ENCODE measurements at places on chromosomes 4 and X.

DNA sequence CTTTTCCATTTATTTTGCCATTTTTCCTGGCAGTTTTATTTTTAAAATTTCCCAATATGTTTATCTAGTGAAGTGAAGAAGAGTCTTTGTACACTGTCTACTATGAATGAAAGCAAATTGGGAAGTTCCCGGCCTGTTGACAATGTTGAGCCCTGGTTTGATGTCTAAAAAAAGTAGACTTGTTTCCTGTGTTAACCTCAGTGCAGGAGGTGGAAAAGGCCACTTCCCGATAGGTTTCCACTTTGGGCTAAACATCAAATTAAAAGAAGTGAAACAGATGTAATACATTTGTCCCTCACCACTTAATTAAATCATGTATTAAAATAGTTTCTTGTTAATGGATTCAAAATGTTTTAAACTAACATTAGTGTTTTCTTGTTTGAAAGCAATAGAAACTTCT is 30.0 kb downstream of the BBS12 start:
- DNase-seq, result no peak

DNA sequence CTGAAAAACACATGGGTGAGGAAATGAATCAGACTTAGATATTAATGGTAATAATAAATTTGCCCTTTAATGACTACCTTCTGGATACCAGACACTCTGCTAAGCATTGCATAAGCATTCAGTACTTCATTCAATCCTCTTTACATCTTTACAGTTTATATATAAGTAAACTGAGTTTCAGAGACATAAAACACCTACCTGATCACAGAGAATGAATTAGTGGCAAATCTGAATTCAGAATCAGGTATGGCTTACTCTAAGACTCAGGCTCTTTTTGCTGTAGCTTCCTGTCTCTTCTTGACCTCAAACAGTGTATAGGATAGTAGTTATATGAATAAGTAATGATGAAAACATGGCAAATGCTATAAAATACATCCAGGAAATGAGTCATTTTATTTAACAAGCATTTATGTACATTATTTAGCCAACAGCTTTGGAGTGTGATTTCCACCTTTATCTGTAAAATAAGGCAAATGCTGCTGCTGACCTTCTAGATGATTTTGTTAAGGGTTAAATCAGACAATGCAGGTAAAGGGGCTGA is 83.9 kb downstream of the VEGFC start:
- no peak for DNase-seq

DNA sequence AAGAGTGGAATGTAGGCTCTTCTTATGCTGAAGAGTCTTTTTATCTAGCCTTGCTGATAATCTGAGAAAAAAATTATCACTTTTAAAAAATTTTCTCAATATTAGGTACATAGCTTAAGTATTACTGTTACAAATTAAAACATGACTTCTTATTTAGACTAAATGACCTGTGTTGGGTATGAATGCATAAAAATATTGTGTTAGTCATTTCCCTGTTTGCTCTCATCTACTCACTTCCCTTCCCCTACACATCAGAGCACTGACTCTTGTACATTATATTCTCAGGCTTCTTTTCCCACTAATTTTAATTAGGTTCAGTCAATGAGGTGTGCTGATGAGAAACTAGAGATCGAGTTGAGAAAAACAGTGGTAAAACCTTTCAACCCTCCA is 881.0 kb downstream of the PCDH18 start:
- DNase-seq, result no peak

GRCh38 chr4:140368686-140369085 is 4.8 kb upstream of the SCOC start:
- DNase-seq, result no peak

GRCh38 chrX:13024986-13025385 is 19.4 kb downstream of the FAM9C start:
- DNase-seq, result no peak

DNA sequence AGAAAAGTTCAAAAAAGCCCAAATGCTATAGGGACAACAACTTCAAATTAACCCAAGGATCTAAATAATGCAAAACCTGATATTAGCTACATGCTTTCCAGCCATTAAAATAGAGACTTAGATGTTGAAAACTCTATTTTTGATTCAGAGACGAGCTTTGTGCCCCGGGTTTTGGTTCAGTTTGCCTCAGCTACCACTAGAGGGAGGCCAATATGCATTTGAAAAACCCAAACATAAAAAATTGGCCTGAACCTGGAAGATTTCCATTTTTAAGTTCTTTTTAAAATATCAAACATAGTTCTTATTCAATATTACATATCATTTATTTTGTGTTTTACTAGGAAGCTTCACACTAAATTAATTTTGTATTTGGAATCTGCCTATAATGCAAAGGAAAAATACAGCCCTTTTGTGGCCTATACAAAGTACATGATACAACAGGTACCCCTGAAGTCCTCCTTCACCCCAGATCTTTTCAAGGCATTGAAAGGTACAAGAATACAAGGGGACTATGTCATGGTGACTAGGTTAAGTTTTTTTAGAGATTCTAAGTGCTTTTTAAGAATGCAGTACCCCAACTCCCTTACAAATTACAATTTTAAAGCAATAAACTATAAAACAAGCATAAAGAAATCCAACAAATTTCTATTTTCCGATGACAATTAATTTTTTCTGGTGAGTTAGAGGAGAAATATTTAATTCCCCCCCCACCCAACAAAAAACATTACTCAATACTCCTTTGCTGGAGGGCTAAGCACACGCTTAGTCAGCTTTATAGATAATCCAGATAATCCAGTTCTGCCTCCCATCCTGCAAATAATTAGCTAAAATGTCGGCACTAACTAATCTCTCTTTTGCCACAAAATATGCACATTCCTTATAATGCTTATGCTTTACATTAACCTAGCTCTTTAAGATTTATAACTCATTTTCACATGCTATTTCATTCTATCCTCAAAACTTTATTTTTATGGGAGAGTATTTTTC is 97.7 kb upstream of the PTPN13 start:
- no peak for DNase-seq

- DNase-seq, result no peak
Measured at GRCh38 chr4:13640149-13640940, 12.8 kb upstream of the BOD1L1 start.

DNA sequence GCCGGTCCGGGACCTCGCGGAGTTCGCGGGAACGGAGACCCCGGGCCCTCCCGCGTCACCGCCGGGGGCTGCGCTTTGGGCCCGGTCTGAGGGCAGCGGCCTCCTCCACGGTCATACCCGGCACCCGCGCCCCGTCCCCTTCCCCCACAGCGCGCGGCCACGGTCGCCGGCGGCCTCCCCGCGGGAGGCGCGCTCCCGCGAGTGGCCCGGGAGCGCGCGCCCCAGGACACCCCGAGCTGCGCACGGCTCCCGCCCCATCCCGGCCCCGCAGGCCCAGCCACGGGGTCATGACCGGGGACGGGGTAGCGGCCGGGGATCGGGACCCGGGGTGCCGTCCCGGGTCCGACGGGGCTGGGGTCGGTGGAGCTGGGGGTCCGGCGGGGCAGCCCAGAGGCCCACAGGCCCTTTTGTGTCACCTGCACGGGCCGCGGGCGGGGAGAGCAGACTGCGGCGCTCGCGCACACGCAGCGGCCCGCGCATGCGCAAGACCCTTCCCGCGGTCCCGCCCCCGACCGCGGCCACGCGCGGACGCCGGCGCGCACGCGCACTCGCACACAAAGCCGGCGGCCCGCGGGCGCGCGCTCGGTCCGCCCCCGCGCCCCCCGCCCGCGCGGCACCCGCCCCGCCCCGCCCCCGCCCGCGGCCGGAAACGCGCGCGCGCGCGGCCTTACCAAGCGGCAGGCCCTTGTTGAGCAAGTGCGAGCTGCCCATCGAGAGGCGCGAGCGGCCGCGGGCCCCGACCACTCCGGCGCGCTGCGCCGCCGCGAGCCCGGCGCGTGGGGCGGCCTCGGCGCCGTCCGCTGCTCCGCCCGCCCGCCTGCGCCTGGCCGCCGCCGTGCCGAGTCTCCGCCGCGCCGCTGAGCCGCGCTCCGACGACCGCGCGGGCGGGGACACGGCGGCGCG is at the start of gene CTBP1:
Gene CTBP1 (minus strand): TSS at position 886 of the 903 bp plus-strand sequence. CDS start 7,799 bp downstream, outside the sequence.
- DNase-seq, result peak; percentile 71
